ENCODE measurements at places on chromosomes 5 and 9.

- DNase-seq = no peak
Measured at GRCh38 chr9:95225076-95225725, 92.3 kb downstream of the FANCC start.

- no peak for DNase-seq
Measured at GRCh38 chr5:231661-232060, 13.5 kb downstream of the SDHA start.

- DNase-seq = peak; percentile 33
Measured at GRCh38 chr5:180670586-180671359, 21.4 kb upstream of the FLT4 start.

- no peak for DNase-seq
Measured at GRCh38 chr9:114588651-114589526, 1.3 kb downstream of the ATP6V1G1 start.

- no peak for DNase-seq
Measured at GRCh38 chr9:132647806-132648205, 22.0 kb downstream of the DDX31 start.

DNA sequence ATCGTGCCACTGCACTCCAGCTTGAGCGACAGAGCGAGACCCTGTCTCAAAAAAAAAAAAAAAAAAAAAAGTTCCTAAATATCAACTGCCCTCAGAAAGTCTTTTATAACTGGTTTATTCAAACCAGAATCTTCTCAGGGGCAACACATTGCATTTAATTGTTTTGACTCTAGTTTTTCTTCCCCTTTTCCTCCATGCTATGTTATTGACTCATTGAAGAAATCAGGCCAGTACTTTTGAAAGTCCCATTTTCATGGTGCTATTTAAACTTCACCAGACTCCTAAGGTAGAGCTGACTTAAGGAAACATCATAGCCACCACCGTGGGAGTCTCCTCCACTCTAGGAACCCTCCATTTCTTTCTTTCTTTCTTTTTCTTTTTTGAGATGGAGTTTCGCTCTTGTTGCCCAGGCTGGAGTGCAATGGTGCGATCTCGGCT is 83.1 kb upstream of the IL6ST start:
- DNase-seq = no peak

- DNase-seq = no peak
Measured at GRCh38 chr5:156460471-156460870, 133.5 kb downstream of the SGCD start.

- no peak for DNase-seq
Measured at GRCh38 chr9:86443992-86444391, 89.8 kb upstream of the TUT7 start.

GRCh38 chr5:18305288-18305924 is 671.1 kb downstream of the TAF11L14 start:
- DNase-seq = no peak

- no peak for DNase-seq
Measured at GRCh38 chr5:16544607-16545374, 72.0 kb downstream of the RETREG1 start.

DNA sequence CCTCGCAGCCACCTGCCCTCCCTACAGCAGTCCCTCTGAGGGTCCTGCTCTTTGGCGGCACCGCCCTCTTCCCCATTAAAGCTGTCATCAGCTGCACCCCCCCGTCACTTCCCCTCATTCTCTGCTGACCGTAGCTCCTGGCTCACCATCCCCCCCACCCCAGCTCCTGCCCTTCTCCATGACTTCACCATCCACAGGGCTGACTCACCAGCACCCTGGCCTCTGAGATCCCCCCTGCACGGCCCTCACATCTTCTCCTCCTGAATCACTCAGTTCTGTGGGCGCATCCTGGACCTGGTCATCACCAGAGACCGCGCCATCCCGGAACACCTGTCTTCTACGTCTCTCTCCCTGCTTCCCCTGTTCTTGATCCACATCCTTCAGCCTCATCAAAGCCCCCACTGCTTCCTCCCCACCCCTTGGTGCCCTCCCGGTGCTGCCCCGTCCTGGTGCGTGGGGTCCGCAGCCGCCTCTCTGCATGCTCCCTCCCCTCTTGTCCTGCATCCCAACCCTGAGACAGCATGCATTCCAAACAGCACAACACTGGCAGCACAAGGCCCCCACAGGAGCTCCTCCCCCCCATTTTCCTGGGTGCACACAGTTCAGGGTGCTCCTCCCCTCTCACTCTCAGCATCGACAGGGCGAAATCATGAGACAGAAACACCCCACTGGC is 12.9 kb downstream of the FLT4 start:
- no peak for DNase-seq

- no peak for DNase-seq
Measured at GRCh38 chr9:31519424-31519823, 865.0 kb upstream of the ACO1 start.

DNA sequence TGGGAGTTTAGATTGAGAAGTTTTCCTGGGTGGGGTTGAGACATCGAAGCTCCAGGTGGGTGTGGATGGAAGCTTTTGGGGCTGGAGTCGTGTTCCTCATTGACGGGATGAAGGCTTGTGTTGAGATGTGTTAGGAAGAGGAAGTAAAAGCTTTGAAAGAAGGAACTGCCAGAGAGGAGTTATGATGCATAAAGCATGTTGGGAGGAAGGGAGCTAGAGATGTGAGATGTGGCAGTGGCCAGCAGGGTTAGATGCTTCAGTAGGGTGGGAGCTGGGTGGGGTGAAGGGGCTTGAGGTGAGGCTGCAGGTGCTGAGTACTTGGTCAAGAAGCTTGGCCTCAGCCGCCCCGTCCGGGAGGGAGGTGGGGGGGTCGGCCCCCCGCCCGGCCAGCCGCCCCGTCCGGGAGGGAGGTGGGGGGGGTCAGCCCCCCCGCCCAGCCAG is 56.7 kb downstream of the HSPA4 start:
- DNase-seq = no peak

DNA sequence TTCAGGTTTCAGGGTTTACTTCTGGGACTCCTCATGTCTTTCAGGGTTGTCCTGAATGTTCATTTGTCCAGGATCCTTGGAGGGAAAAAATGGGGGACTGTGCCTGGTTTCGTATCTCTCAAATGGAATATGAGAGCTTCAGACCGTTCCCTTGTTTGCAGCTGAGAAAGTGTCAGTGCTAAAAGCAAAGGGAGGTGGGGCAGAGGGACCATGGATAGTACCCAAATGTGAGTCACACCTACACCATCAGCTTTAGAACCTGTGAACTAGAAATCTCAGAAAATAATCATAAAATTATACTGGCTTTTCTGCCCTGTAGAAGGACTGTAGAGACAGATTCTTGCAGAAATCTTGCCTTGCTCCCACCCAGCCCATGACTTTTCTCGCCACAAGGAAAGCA is 84.3 kb upstream of the TAF11L2 start:
- DNase-seq = no peak

GRCh38 chr5:119355685-119356611 is at the start of gene TNFAIP8:
Gene TNFAIP8 (plus strand): TSS chr5:119356019. CDS start chr5:119356091, 72 bp downstream.
- DNase-seq = no peak

DNA sequence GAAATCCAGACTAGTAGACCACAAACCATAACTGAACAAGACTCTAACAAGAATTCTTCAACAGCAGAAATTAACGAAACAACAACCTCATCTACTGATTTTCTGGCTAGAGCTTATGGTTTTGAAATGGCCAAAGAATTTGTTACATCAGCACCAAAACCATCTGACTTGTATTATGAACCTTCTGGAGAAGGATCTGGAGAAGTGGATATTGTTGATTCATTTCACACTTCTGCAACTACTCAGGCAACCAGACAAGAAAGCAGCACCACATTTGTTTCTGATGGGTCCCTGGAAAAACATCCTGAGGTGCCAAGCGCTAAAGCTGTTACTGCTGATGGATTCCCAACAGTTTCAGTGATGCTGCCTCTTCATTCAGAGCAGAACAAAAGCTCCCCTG is 68.6 kb downstream of the VCAN start:
- no peak for DNase-seq

- DNase-seq = no peak
Measured at GRCh38 chr5:154370119-154370518, 75.7 kb upstream of the SAP30L start.

GRCh38 chr5:37951946-37952721 is 112.3 kb upstream of the GDNF start:
- DNase-seq = no peak

GRCh38 chr9:15249042-15249818 is 57.8 kb downstream of the TTC39B start:
- peak; percentile 73 for DNase-seq

DNA sequence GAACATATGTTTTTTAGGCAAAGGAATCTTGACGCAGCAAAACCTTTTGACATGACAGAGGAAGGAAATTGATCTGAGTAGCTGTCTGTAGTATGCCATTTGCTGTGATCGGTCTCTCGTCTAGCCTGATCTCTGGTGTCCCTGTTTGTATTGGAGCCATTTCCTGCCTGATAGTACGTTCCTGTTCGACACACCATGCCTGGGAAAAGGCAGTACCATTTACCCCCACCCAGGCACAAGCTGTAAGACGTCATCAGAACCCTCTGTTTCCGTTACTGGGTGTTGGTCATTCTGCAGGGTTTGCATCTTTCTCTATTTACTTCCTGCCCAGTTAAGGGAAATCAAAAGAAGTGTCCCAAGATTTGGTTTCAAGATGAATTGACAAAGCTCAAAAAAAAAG is 129.7 kb downstream of the CEMIP2 start:
- no peak for DNase-seq

DNA sequence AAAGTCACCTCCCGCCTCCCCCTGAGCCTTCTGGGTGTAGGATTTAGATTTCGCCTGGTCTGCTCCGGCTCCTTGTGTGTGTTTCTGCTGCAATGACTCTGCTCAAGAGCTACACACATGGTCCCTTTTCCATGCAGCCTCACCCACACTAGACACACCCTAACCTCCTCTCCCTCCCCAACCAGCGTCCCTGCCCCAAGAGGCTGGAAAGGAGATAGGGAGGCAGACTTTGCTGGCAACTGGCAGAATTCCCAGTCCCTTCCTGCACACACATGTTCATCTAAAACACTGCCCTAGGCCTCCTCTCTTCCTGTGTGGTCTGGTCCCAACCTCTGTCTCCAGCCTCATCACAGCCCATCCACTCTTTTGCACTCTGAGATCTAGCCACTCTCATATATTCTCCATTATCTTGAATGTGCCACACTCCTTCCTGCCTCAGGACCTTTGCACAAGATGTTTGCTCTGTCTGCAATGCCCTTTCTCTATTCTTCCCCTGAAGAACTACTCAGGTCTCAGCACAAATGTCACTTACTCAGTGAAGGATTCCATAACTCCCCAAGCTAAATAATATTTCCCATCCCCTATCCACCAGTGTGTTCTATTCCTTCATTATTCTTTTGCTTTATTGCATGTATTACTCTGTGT is 253.8 kb downstream of the CDK5RAP2 start:
- no peak for DNase-seq

GRCh38 chr9:27372615-27373014 is 75.7 kb upstream of the EQTN start:
- no peak for DNase-seq

DNA sequence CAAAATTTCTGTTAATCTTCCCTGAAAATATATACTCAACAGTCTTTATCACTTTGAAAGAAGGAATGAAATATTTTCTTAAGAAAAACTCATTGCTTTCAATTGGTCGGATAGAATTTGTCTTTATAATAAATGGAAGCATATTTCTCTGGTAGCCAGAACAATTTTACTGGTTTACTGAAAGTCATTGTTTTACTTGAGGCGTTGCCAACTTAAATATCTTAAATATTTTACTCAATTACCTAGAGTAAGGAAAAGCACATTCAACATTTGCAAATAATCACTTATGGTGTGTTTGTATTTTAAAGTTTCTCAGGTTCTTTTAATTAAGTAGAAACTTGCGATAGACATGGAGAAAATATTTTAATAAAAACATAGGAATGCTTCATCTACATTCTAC is 1181.7 kb downstream of the EFNA5 start:
- no peak for DNase-seq

GRCh38 chr5:95931079-95931833 is 30.4 kb downstream of the ELL2 start:
- no peak for DNase-seq

DNA sequence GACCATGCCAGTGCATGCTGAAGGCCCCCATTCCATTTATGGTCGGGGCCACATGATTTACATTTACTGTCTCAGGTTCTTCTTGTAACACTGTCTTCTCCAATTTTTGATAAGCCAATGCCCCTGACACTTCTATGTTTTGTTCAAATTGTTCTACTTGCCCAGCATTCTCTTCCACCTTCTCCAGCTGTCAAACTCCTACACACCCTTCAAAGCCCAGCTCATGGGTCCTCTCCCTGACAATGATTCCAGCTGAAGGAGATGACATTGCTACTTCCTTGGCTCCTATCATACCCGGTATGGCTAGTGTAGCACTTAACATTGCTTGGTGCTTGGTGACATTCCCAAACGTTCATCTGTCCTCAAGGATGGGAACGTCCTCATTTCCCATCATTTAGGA is 41.1 kb upstream of the KCNMB1 start:
- no peak for DNase-seq

GRCh38 chr9:35515766-35516165 is 25.9 kb downstream of the RUSC2 start:
- no peak for DNase-seq

GRCh38 chr5:169701910-169702451 is 64.9 kb downstream of the DOCK2 start:
- DNase-seq = no peak

- no peak for DNase-seq
Measured at GRCh38 chr9:117392992-117393391, 21.9 kb downstream of the ASTN2 start.

GRCh38 chr9:100498592-100498991 is 25.6 kb downstream of the TMEFF1 start:
- DNase-seq = no peak

- DNase-seq = no peak
Measured at GRCh38 chr9:106697390-106697749, 165.6 kb upstream of the ZNF462 start.

DNA sequence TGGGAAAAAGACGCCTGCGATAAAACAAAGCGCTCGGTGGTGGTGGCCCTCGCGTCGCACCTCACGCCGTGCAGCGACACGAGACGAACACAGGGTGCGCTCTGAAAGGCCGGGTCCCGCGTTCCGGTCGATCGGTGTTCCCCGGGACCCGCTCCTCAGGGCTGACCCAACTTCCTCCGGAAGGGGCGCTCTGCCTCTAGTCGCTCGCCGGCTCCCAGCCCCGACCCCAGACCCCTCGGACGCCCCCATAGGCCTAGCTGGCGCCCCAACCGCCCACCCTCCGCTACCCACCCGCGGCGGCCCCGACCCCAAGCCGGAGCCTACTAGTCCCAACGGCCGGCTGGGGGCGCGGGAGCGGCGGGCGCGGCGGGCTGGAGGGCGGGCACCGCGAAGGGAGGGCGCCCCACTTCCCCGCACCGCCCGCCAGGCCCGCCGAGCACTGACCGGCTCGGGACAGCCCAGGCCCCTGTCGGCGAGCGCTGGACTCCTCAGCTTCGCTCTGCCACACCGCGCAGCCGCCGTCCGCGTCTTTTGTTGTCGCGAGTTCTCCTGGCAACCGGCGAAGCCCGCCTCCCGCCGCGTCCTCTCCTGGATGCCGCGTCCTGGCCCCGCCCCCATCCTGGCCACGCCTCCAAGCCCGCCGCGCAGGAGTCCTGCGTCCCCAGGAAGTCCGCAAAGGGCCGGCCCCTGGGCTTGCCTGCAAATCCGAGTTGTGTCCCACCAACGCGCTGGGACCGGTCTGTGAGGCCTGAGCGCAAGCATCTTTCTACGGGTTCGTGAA is at the start of gene KIF27:
TSS of gene KIF27 (minus strand) at position 506 of the 781 bp plus-strand sequence. CDS start 5,841 bp downstream, outside the sequence.
- no peak for DNase-seq

- no peak for DNase-seq
Measured at GRCh38 chr5:33291216-33292000, 149.4 kb upstream of the TARS1 start.
